ENCODE measurements at places on chromosomes 12 and 14. TPM values are rescaled to one million over a fixed set of nuclear protein-coding genes. Genes with fewer than 3 reads are reported as not detected.

The FBXW8 gene
- total RNA-seq = 12.9 TPM

The SLC6A13 gene
- total RNA-seq = 0.85 TPM

The FOXN4 gene
- total RNA-seq = not detected

The AQP2 gene
- total RNA-seq = not detected

The GARIN6 gene
- total RNA-seq = not detected

The AGAP2 gene
- 4.0 TPM for total RNA-seq

The GPR68 gene
- 1.6 TPM for total RNA-seq

The IL31 gene
- not detected for total RNA-seq

DNA sequence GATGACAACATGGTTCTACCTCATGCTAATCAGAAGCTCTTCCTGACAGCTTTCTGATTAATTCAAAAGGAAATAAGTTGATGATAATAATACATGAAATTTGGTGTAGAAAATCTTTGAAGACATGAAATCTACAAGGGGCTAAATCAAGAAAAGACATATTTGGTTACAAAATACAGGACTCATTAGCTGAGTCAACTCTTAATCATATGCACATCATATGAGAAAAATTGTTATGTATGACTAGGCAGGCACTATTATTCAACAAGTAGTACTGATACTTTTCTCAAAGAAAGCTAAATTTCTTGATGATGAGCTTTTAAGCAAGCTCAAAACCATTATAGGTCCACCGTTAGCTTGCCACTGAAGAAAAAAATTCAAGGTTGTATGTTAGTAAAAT is 7.1 kb downstream of the ABCC9 start:
- DNase-seq = no peak

DNA sequence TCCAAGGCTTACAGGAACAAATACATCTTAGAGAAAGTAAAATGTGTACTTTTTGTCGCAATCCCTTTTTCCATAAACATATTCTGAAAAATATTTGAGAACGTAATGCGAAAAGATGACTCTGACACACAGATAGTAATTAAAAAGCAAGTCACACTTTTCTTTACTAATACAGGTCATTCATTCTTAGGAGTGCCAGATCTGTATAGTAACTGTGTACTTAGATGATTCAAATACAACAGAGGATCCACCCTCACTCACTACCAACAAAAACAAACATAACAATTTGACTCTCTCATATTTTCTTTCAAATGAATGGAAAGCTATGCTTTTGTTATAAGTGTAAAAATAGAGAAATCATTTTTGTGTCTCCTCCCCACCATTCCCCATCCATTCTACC is 795.4 kb downstream of the SLC6A15 start:
- DNase-seq = no peak

DNA sequence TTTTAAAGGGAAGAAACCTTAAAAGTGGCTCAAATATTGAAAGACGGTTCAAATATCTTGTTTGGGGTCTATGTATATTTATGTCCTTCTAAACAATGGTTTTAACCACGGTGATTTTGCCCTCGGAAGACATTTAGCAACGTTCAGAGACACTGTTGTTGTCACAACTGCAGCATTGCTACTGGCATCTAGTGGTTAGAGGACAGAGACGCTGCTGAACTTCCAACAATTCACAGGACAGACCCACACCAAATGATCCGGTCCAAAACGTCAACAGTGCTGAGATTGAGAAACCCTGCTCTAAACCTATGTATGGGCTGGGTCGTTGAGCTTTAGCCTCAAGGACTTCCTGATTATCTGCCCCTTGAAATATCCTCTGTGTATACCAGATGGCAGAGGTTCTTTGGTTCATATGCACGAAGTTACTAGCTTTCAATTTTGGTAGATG is 1.7 kb downstream of the ANGEL1 start:
- DNase-seq = no peak

DNA sequence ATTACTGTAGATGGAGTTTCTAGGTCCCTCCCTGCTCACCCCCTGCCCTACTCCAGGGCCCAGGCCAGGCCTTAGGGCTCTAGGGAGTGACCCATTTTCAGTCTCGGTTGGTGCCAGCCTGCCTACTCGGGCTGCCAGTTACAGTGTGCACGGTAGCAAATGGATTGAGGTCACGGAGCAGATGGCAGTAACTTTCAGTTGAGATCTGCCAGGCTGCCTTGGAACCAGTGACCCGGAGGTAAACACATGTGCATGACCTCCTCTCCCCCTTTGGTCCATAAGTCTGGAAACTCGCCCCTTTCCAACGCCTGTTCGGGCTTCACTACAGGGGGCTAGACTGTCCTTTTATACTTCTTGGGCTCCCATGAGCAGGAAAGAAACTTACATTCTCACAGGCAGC is 139.7 kb upstream of the TBX3 start:
- no peak for DNase-seq

- no peak for DNase-seq
These were observed 714 bp upstream of the PSMC6 start for GRCh38 chr14:52706286-52706685.

DNA sequence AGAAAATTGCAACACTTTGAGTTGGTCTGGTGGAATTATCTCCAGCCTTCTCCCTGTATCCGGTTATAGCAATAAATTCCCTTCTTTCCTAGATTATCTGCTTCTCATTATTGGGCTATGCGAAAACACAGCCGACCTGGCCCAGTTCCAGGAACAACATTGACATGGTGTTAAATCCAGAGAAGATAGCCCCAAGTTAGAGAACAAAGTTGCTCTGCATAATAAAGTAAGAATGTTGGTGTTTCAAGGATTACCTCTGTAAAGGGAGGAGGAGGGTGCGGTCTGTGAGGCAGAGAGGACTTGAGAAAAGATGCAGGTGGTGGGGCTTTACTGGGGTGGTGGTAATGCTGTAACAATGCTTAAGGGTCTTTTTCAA is 12.1 kb downstream of the TCL1A start:
- DNase-seq = no peak

DNA sequence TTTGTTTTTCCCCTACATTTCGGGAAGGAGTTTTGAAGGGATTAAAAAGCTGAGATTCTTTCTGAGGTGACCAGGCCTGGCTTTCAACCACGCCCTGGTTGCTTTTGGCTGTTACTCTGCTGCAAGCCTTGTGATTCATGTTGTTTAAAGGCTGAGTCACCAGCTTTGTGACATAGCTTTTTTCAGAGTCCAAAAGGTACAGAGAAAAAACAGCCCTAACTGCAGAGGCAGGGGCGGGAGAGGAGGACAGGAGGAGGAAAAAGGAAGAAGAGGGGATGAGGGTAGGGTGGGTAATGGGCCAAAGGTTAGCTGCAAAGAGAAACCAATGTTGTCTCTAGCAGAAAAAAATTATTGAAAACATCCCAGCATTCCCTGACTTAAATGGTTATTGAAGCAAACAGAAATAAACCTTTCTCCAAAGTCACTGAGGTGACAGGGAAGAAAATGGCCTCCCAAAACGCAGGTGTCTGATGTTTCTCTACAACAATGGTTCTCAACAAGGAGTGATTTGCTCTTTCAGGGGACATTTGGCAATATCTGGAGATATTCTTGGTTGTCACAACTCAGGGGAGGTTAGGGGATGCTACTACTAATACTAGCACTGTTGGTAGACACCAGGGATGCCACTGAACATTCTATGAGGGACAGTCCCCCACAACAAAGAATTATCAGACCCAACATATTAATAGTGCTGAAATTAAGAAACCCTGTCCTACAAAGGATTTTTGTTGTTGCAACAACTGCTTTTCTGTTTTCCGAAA is 2.1 kb upstream of the UBC start:
- peak; percentile 78 for DNase-seq

DNA sequence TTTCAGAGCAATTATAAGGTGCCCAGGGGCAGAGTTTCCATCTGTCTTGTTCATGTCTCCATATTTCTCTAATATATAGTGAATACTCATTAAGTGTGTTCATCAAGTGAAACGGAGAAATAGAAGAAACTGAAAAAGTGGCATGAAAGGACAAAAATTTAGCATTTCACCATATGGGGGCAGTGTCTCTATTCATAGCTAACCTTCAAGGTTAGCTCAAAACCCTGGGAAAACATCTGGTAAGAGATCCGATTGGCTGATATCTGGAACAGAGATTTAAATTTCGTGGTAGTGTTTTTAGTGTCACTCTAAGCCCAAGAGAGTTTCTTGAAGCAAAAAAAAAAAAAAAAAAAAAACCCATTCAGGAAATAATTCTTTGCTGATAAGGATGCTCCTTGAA is 367.5 kb downstream of the DAD1 start:
- no peak for DNase-seq

- no peak for DNase-seq
These were observed 28.9 kb upstream of the GARIN6 start for GRCh38 chr12:99618657-99619056.

Data from sciatic nerve (tissue), 2 donors.